ENCODE measurements at places on chromosomes 1 and 21. TPM values are rescaled to one million over a fixed set of nuclear protein-coding genes. Genes with fewer than 3 reads are reported as not detected.

The FGR gene
- polyA plus RNA-seq: 0.28 TPM

The VCAM1 gene
- polyA plus RNA-seq: 43.2 TPM

The CENPF gene
- 8.3 TPM for polyA plus RNA-seq

The ALX3 gene
- polyA plus RNA-seq: 0.36 TPM

The LCE1D gene
- polyA plus RNA-seq: not detected
